Adipocyte (in vitro differentiated cells): ENCODE measurements at places on chromosomes 13 and 19.
A peak's percentile ranks its signal among the peaks of the same experiment; 100 is the strongest.

DNA sequence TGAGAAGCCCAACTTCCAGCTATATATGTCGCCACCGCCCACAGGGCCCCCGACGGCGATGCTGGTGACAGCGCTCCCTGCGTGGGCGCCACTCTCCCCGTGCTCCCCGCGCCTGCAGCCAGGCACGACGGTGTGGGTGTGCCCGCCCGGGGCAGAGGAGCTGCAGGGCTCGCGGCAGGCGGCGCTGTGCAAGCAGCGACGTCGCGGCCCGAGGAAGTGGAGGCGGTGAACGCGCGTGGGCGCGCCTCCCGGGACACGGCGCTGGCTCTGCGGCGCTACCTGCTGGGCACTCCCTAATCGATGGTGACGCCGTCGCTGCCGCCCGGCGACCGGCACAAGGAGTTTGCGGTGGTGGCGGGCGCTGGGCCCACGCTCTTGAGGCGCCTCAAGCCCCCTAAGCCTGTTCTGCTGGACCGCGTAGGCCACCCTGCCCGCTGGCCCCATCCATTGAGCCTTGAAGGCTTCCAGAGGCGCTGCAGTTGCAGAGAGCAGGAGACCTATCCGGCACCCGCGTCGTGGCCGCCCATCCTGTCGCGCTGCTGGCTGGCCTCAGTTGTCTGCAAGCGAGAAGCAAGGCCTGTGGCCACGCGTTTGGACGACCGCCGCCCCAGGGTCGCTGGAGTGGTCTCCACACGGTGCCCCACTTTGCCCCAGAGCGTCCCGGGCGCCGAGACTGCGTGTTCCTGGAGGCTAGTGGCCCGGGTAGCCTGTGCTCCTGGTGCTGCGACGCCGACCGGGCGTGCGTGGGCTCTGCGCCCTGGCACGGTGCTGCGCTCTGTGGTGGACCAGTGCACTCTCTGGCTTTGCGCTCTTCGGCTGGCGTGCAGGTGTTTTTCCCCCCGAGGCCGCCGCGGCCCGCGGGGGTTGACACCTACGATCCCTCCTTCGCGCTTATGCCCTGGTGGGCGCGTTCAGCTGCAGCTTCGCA lies 23.1 kb downstream of the LRFN3 start:
- DNase-seq = peak; percentile 51

DNA sequence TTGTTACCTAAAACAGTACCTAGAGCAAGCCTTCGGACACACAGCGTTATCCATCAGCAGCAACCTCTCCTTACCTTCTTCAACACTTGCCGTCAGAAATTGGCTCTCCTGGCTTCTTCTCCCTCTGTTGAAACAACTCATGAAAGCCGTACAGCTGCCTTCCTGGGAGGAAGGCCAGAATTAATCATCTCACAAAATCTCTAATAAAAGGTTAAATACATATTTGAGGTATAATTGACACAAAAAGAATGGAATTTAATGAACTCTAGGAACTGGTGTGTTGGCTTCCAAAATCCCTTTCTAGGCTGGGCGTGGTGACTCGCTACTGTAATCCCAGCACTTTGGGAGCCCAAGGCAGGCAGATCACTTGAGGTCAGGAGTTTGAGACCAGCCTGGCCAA lies 37.3 kb upstream of the GTF2F2 start:
- DNase-seq = no peak

DNA sequence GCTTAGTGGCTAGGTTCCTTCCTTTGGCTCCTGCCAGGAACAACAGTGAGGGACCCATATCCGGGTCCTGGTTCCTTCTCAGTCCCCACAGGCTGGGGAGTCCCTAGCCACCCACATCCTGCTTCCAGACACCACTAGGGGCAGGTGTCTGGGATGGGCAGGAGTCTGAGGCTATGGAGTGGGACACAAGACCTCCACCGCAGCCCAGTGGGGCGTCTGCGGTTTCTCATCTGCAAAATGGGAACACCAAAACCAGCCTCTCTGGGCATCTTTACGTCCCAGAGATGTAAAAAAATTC lies 879 bp upstream of the FCGBP start:
- no peak for DNase-seq

GRCh38 chr13:23988546-23989122 lies 91.3 kb upstream of the C1QTNF9B start:
- DNase-seq = no peak

DNA sequence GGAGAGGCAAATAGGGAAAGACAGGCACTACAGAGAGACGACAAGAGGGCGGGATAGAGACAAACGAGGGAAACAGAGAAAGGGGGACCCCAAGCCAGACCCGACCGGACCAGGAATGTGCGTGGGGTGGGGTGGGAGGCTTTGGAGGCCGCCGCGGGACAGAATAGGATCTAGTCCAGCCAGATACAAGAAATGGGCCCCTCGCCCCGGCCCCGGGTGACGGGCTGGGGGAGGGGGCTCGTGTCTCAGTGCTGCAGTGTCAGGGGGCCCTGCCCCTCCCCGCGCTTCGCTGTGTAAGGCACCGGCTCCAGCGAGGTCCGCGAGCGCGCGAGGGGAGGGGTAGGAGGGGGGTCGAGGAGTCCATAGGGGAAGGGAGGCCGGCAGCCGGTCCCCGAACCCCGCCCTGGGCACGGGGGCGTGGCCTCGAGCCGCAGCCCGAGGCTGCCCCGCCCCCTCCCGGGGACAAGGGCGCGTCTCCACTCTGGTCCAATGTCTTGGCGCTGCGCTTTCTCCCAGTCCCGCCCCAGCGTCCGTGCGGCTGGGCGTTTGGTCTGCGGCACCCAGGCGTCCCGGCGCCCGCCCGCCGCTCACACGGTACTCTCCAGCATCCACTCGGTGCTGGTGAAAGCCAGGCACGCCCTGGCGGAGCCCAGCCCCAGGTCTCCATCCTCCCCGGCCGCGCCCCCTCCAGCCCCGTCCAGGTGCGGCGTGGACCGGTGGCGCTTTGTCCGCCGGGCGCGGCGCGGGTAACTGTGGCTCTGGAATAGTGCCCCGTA lies 11.0 kb downstream of the IFNL1 start:
- peak; percentile 44 for DNase-seq

DNA sequence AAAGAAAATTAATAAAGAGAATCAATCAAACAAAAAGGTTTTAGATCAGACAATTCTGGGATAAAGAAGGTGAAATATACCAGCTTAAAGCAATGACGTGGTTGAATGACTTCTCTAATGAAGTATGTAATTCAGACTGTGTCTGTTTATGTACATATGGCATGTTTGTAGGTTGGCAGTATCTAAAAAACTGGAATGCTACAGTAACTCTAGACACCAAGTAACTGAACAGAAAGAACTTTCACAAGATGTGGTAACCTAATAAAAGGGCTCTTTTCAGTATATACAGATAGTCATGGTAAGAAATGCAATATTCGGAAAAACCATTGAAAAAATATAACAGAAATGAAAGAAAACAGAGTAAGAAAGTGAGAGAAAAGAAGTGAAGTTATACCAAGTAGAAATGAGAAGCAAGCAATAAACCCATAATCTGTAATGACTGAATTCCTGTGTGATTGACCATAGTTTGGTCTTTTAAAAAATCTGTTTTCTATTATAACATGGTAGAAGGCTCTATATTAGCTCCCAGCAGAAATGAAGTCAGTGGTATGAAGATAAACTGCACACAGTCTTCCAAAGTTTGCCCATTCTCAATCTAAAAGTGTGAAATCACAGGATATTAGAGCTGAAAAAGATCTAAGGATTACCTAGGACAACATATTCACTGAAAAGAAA lies 31.4 kb downstream of the ELF1 start:
- DNase-seq = peak; percentile 65

DNA sequence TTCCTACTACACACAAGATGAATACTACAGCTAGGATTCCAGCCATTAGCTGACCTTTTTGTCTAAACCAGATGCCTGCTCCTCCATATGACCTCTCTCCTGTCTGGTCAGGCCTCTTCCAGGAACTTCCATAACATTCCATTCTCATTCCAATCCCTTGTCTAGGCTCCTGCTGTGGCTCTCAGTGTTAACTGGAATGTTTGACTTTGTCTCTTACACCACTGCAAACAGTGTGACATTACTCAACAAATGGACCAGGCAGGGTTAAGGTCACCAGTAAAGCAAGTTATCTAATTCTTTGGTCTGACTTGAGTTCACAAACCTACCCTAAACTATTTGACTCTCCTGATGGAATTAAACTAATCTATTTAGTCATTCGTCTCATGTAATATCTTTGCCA lies 2.1 kb upstream of the GPC6 start:
- DNase-seq = no peak

DNA sequence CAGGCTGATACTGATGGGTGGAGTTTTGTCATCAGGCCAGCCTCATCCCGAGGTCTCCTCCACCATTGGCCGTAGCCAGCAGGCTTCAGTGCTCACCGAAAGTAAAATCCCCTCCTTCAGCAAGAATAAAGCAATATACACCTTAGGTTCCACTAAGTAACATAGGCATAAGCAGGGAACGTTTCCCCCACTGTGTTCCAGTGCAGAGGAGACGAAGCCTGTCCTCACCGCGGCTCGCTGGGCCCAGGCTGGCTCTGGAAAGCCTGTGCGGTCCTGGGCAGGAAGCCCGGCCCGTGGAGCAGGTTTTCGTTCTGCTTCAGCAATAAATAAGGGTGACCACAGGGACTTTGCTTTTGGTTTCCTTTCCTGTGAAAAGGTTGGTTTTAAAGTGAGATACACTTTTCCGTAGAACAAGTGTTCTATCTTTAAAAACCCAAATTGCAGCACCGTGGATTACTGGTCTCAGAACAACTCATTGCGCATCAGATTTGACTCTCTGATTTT lies 16.3 kb upstream of the TEX29 start:
- DNase-seq = no peak

- DNase-seq = peak; percentile 81
Measured at GRCh38 chr13:51148952-51149573, 38.0 kb upstream of the C13orf42 start.

DNA sequence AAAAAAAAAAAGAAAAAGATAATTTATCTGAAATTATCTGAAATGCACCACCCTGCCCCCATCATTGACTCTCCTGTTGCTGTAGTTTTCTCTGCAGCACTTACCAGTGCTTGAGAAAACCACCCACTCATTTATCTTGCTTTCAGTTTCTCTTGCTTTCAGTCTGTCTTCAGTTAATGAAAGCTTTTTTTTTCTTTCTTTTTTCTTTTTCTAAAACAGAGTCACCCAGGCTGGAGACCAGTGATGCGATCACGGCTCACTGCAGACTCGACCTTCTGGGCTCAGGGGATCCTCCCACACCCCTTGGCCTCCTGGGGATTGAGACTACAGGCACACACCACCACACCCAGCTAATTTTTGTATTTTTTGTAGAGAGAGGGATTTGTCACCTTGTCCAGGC lies 4.3 kb upstream of the ACP5 start:
- DNase-seq = peak; percentile 47

DNA sequence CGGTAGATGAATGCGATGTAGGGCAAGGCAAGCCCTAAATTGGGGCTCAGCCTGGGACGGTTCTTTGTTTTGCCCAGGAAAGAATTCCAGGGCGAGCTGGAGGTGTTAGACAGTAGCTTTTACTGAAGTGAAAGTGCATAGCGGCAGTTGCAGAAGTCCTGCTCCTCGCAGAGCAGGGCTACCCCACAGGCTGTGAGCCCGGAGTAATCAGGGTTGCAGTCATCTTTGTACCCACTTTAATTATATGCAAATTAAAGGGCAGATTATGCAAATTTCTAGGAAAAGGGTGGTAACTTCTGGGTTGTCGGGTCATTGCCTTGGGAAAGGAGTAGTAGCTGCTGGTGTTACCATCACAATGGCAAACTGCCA lies 30.5 kb downstream of the VAV1 start:
- no peak for DNase-seq

GRCh38 chr13:112575675-112576074 lies 12.3 kb downstream of the TUBGCP3 start:
- DNase-seq = no peak

- DNase-seq = no peak
Measured at GRCh38 chr19:24046550-24046949, 40.4 kb upstream of the ZNF254 start.

DNA sequence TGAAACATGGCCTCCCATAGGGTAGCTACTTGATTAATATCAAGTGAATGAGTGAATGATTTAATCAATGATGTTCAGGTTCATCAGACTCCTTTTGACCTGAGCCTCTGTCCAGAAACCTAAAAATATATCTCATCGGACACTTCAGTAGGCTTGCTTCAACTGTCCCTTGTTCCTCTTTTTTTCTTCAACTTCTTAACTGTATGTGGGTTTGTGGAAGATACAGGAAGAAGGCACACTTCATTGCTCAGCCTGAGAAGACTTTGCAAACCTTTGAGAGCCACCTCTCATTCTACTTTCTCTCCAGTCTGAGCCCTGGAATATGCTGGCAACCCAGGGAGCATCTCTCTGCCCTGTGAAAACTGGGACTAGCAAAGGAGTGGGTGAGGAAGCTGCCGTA lies 557.0 kb downstream of the FGF9 start:
- DNase-seq = no peak

DNA sequence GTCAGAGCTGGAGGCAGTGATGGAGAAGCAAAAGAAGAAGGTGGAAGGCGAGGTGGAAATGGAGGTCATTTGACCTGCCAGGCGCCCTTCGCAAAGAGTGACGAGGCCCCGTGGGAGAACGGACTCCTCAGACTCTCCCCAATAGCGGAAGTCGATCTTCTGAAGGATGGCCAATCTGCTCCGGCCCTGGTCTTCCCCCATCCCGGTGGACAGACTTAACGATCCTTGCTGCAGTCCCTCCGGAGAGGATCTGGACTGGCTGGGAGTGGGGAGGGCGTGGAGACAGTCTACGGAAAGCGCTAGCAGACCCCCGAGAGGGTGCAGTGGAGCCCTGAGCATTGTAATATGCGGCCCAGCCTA lies 11.9 kb downstream of the EPS8L1 start:
- DNase-seq = no peak

GRCh38 chr19:30376272-30376671 lies 4.1 kb downstream of the ZNF536 start:
- DNase-seq = no peak

DNA sequence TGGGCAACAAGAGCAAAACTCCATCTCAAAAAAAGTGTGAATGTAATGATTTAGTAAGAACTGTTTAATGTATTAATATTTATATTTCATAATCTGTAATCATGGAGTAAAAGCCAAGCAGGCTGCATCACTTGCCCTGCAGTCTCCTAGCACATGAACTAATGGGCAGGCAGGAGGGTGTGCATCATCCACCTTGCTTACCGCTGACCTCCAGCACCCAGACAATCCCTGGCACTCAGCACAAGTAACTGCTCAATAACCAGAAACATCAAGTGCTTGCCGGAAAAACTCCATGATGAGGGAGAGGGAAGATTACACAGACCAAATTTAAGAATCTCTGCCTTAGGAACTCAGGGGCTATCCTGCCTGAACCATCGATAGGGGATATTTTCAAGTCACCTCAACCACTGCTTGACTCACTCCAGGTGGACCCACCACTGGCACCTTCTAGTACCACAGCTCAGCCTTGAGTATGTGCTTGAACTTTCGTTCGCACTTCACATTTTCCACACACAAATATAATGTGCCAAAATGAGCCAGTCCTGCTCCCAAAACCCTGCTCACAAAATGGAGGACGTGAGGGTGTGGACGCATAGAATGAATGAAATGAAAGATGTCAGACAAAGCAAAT lies 18.6 kb downstream of the BRD4 start:
- DNase-seq = no peak

GRCh38 chr19:15112385-15112784 lies 5.2 kb downstream of the SYDE1 start:
- DNase-seq = no peak
